ENCODE measurements at places on chromosomes 2 and 18. TPM values are rescaled to one million over a fixed set of nuclear protein-coding genes. Genes with fewer than 3 reads are reported as not detected.

Gene ACYP2
- total RNA-seq = 26.3 TPM

Gene SCLY
- total RNA-seq = 11.6 TPM

Gene C1GALT1C1L
- 1.0 TPM for total RNA-seq

Gene ALLC
- not detected for total RNA-seq

Gene SERPINB10
- total RNA-seq = not detected

Gene EHD3
- 34.6 TPM for total RNA-seq

Gene TSPYL6
- under 0.01 TPM for total RNA-seq

Gene MERTK
- 0.29 TPM for total RNA-seq

Gene TBR1
- not detected for total RNA-seq

Gene VAMP5
- total RNA-seq = 35.4 TPM

Gene FEV
- total RNA-seq = under 0.01 TPM

Gene CD302
- 9.8 TPM for total RNA-seq

Gene RAD51AP2
- not detected for total RNA-seq

Gene ASNSD1
- 82.2 TPM for total RNA-seq

Gene FZD7
- 82.4 TPM for total RNA-seq

Gene TMEM247
- not detected for total RNA-seq

Gene SMYD1
- total RNA-seq = not detected

Gene IMPACT
- 30.1 TPM for total RNA-seq

Gene LIPG
- 0.83 TPM for total RNA-seq

Gene PPIL3
- total RNA-seq = 51.9 TPM

Gene NIF3L1
- 25.2 TPM for total RNA-seq

Gene SLC16A14
- 2.6 TPM for total RNA-seq

Gene RGPD4
- total RNA-seq = not detected

Gene DSC2
- total RNA-seq = not detected

Gene FARP2
- total RNA-seq = 46.6 TPM

Gene C2orf66
- 0.17 TPM for total RNA-seq

Gene PFN4
- total RNA-seq = 0.44 TPM

Gene CD8B2
- not detected for total RNA-seq
